SJSA1 (cell line): ENCODE measurements at places on chromosomes 6 and 20. TPM values are rescaled to one million over a fixed set of nuclear protein-coding genes. Genes with fewer than 3 reads are reported as not detected.

The SYCP2L gene
- total RNA-seq, result 1.0 TPM in 1 of 2 replicates, not detected in the other

The HLA-DMB gene
- total RNA-seq, result not detected in 2 replicates

The APOM gene
- 0.75 and 1.1 TPM in 2 replicates for total RNA-seq

The SNAP91 gene
- total RNA-seq, result not detected in 2 replicates

The NRN1 gene
- total RNA-seq, result 19.4 and 20.6 TPM in 2 replicates

The CALHM5 gene
- total RNA-seq, result 6.2 and 7.2 TPM in 2 replicates

- DNase-seq, result no peak
These were observed 10.8 kb upstream of the BTBD3 start for GRCh38 chr20:11906626-11907480.

- DNase-seq, result no peak
These were observed 57.0 kb upstream of the AIG1 start for GRCh38 chr6:143003676-143004075.

GRCh38 chr6:52213127-52213526 is 27.0 kb downstream of the IL17A start:
- no peak for DNase-seq

DNA sequence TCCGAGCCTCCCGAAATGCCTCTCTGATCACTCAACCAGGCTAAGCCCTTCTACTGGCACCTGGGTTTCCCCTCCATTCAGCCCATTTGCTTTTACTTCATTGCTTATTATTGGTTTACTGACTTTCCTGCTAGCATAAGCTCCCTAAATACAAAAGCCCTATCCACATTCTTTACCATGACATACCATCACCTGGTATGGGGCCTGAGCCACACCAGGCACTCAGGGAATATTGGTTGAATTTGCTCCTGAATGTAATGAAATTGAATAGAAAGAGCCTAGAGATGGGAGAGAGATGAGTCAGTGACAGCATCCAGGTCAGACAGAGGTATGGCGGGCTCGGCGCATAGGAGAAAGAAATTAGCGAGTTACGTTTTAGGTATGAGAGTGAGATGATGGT is 120.0 kb downstream of the CD164 start:
- DNase-seq, result no peak

DNA sequence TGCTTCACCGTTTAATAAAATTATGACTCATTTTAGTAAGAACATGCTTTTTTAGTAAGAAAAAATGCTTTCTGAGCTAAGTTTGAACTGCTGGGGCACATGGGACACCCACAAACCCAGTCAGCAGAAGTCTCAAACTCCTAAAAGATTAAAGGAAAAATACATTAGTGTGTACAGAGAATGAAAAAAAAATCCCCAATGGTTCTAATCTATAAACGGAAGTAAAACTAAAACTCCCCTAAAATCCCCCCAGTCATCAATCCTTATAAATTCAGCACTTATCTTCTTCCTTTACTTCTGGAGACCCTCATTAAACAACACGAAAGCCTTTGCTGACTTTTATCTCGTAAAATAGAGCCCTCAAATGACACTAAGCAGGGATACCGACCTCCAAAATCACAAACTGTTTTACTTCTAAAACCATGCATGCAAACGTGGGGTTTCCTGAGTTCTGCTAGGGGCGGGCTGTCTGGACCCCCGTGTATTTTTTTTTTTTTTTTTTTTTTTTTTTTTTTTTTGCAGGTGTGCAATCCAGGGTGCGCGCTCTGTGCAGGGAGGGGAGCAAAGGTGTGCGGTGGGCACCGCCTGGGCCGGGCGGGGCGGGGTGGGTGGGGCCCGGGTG is 1.1 kb upstream of the MYB start:
- DNase-seq, result no peak

- no peak for DNase-seq
These were observed 754 bp downstream of the YWHAB start for GRCh38 chr20:44886266-44886651.

- DNase-seq, result no peak
These were observed 18.7 kb downstream of the HLA-DMB start for GRCh38 chr6:32922083-32922482.

GRCh38 chr6:32082935-32083334 is 26.2 kb downstream of the TNXB start:
- peak; percentile 73 for DNase-seq

- DNase-seq, result no peak
These were observed 26.3 kb upstream of the SLC22A1 start for GRCh38 chr6:160095146-160095845.

DNA sequence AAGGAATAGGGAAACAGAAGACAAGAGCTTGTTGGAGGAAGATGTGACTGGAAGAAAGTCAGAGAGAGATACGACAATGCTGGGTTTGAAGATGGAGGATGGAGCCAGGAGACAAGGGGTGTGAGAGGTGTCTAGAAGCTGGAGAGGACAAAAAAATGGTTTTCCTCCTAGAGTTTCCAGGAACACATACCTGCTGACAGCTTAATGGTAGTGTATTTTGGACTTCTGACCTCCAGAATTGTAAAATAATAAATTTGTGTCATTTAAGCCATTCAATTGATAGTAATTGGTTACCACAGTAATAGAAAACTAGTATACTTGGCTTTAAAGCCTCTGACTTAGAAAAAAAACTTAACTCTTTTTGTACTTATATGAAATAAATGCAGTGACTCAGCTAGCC is 3.6 kb downstream of the AIG1 start:
- DNase-seq, result no peak
